Cardiac ventricle fibroblast (primary cell): ENCODE measurements at places on chromosomes 1 and 21. TPM values are rescaled to one million over a fixed set of nuclear protein-coding genes. Genes with fewer than 3 reads are reported as not detected.

The RIMKLA gene
- total RNA-seq = not detected in 2 replicates

The TMPRSS2 gene
- total RNA-seq = not detected in 2 replicates

The C1orf141 gene
- total RNA-seq = not detected in 2 replicates

The C1orf226 gene
- 0.15 and 1.7 TPM in 2 replicates for total RNA-seq

The AIM2 gene
- not detected in 2 replicates for total RNA-seq

The ELAPOR1 gene
- total RNA-seq = 0.06 and 0.10 TPM in 2 replicates

The KRTAP7-1 gene
- total RNA-seq = not detected in 2 replicates

The CD2 gene
- not detected in 2 replicates for total RNA-seq

The ACTN2 gene
- not detected in 2 replicates for total RNA-seq

The NOS1AP gene
- total RNA-seq = 0.31 and 0.59 TPM in 2 replicates

The SFN gene
- not detected in 2 replicates for total RNA-seq
